ENCODE measurements at places on chromosomes 6 and 20.
A peak's percentile ranks its signal among the peaks of the same experiment; 100 is the strongest.

GRCh38 chr6:83509441-83509840 is 2.9 kb upstream of the PRSS35 start:
- DNase-seq = no peak

DNA sequence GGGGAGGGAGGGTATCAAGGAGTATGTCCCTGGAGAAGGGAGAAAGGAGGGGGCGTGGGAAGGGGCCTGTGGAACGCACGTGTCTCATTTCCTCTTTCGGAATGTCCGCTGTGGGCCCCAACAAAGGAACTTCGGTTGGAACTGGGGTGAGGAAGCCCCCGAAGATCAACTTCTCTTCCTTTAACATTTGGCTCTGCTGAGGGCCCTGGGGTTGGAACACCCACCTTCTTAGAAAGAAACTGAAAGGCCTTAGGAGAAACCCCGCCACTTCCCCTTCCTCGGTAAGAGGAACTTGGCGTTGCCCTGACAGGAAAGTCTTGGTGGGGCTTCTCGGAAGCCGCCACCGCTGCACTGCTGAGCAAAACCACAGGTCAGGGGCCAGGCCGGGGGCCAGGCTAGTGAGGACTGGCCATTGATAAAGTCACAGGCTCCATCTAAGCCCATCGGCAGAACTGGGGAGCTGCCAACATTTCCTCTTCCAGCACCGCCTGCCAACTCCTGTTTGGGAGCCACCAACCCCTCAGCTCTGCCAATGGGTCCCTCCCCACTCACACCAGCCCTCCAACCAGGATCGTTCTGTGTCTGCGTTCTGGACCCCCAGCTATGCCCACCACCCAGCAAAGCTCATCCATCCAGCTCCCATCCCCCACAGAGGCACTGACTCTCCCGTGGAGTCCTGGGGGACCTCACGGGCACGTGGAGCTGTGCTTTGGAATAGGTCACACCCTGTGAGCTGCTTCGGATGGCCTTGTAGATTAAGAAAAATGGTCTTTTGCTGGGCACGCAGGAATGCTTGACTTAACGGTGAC is 44.8 kb downstream of the FGD2 start:
- no peak for DNase-seq

GRCh38 chr6:16180696-16181438 is 52.0 kb downstream of the MYLIP start:
- DNase-seq = no peak

DNA sequence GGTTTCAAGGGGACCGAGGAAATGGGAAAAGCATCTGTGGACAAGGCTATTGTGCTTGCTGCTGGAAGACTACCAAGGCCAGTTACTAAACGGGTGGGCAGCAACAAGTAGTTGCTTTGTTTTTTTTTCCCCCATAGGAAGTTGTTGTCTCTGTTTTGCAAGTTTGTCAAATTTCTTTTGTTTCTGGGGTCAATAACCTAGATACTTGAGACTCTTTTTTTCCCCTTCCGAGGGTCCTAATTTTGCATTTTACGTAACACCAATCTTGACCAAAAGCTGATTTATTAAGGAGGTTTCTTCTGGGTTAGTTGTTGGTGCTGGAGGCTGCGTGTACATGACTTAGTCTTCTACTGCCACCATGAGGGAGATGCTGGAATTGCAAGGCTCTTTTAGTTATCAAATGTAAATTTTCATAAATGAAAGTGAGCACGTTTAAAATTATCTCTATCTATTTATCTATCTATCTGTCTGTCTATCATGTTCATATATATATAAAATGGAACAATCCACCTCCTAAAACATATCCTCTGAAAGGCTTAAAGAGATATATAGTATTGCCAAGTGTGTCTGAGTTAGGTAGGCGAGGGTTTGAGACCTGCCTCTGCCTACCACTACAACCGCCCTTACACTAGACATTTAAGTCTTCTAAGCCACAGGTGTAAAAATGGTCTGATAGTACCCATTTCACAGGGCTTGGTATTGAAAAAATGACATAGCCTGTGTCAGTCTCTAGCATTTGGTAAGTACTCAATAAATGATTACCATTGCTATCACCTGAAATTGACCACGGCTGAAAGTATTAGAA is 60.2 kb downstream of the GCLC start:
- DNase-seq = peak; percentile 47

GRCh38 chr20:46731770-46732169 is 22.3 kb downstream of the SLC2A10 start:
- no peak for DNase-seq

DNA sequence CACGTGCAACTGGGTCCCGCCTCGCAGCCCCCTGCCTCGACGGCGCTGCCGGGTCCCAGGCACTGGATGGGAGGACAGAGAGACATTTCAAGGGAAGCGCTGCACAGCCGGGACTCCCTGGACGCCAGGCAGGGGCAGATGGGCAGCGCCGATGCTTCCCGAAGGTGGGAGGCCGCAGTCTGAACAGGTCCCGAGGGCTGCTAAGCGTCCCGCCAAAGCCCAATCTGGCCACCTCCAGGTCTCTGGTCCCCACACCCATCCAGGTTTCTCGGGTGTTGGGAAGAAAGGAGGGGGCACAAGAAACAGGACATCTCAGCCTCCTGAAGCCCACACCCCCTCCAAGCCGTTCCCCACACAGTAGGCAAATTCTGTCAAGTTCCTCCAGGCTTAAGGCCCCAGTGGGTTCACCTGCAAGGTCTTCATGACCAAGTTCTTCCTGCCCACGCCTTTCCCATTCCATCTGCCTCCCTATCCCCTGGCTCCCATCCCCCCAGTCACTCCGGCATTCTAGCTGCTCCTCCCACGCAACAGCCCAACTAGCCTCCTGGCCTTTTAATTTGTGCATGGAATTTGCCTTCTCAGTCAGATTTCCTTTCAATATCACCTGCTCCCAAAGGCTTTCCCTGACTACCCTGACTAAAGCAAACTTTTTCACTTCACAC is 5.4 kb upstream of the CPXM1 start:
- no peak for DNase-seq

- DNase-seq = no peak
Observed at GRCh38 chr6:39903656-39904055, 30.6 kb downstream of the MOCS1 start.

DNA sequence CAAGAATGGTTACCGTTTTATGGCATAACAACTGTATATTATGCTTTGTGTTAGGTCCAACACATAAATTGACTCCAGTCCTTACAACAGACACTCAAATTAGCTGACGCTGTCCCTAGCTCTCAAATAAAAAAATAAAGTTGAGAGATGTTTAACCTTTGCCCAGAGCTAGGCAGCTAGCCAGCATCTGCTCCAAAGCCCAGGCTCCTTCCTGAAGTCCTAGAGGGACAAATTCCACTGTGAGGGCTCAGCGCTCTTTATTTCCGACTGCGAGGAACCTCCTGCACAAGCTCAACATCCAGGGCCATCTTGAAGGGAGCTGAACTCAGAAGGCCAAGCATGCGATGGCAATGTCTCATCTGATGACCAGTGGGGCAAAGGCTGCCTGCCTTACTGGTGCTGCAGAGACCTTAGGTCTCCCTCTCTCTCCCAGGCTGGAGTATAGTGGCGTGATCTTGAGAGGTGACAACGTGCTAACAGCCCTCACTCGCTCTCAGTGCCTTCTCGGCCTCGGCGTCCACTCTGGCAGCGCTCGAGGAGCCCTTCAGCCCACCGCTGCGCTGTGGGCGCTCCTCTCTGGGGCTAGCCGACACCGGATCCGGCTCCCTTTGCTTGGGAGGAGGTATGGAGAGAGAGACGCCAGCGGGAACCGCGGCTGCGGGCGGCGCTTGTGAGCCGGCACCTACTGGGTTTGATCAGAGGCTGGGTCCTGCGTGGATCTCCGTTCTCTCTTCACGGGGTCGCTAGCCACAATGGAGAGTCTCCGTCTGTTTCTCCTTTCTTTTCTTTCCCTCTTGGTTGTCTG is 24.7 kb upstream of the GFOD1 start:
- no peak for DNase-seq

- peak; percentile 49 for DNase-seq
Observed at GRCh38 chr6:28657769-28658465, 132.2 kb downstream of the GPX5 start.

GRCh38 chr6:37517411-37517812 is 17.7 kb upstream of the CCDC167 start:
- no peak for DNase-seq

- no peak for DNase-seq
Observed at GRCh38 chr6:70599187-70599586, 32.5 kb downstream of the SDHAF4 start.

GRCh38 chr20:39270837-39271604 is 308.9 kb downstream of the DHX35 start:
- no peak for DNase-seq

GRCh38 chr20:48948612-48949011 is 27.1 kb downstream of the ARFGEF2 start:
- no peak for DNase-seq

GRCh38 chr6:124819346-124819745 is 142.9 kb upstream of the RNF217 start:
- DNase-seq = no peak

DNA sequence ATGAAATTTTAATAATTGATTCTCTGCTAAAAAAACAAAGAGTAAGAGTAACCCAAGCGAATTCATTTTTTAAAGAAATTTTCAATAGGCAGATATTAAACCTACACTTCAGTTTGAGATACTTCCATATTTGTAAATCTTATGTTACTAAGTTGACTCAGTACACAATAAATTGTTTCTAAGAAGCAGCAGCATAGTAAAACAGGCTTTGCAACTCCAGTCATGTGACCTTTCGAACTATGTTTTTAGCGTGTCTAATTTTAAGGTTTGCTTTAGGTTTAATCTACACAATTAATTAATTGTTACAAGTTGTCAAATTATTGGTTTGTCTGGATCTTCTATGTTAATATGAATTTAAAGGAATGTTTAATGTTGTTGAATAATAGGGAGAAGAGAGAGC is 708.9 kb upstream of the CITED2 start:
- no peak for DNase-seq
